NCI-H1694 treated with DMSO at 0.1 percent for 48 hours (cell line): ENCODE measurements at places on chromosomes 7 and 10.
A peak's percentile ranks its signal among the peaks of the same experiment; 100 is the strongest.

GRCh38 chr7:47277321-47277781, 304.6 kb downstream of the TNS3 start:
- DNase-seq, result no peak

DNA sequence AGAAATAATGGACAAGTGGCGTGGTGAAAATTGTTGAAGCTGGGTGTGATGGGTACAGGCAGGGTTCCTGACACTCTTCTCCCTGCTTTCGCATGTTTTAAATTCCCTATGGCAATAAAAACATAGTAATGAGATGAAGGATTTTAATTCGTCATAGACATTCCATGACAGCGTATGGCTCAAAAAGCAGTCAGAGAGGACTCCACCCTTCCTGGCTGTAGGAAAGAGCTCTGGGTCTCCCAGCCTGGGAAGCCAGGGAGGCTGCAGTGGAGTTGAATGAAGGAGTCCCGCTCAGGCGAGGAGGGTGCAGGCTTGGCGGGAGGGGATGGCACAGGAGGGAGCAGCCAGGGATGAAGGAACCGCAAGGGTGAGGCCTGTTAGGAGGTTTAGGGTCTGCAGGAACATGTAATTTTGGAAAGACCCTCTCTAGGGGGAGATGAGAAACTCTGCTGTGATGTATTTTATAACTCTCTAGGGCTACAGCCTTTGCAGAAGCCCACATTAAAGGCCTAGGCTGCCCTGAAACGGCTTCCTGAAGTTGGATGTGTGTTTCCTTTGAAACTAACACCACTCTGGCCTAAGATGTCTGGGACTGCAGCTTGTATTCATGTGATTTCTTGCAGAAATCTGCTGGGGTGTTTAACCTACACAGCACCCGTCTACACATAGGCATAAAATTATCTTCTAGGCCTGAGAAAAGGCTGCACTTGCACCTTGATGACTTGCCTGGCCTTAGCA, 7.6 kb upstream of the LARP4B start:
- DNase-seq, result no peak

DNA sequence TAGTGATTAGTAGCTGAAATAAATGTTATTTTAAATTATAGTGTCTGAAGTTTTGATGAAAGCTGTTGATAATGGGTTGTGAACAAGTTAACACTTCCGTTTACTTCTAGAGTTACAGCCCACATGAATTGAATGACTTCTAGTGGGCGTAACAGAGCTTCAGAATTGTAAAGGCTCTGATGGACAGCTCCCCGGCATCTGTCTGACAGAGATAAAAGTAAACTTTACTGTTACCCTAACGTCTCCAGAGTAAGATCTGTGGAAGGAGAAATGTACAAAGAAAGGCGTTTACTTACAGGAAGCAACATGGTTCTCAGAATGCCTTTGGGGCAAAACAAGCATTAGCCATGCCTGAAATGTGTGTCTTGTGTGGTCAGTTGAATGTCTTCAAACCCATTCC, 124.4 kb downstream of the ADARB2 start:
- DNase-seq, result no peak

DNA sequence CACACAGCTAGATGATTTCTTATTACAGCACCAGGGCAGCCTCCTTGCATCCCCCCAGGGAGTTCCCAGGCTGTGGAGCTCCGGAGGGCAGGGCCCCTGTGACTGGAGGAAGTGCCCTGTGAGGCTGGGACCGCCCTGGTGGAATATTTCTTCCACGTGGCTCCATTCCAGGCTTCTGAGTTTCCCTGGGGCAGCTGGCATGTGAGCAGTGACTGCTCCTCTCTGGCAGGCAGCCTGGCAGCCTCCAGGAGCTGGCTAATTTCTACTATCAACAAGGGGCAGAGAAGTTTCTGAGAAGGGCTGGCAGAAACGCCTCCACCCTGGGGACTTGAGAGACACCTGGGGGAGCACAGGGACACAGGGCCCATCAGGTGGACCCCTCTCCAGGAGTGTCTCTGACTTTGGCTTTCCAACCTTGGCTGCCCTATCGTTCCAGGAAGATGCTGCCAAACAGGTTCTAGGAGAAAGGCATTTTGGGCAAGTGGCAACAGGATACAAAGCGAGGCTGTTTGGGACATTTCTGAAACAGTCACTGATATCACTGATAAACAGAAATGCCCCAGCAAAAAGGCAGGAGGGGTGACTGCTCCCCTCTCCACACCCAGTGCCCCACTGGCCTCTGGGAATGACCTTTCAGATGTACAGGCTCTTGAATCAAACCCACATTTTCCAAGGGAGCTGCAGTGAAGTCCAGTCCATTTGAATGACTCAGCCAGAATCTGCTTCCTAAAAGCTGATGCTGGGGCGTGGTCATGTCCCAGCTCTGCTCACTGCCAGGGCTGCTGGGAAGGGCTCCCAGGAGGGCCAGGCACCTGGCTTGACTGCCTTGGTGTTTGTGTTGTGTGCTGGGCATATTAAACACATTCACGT, 16.1 kb downstream of the MYOF start:
- peak; percentile 73 for DNase-seq

DNA sequence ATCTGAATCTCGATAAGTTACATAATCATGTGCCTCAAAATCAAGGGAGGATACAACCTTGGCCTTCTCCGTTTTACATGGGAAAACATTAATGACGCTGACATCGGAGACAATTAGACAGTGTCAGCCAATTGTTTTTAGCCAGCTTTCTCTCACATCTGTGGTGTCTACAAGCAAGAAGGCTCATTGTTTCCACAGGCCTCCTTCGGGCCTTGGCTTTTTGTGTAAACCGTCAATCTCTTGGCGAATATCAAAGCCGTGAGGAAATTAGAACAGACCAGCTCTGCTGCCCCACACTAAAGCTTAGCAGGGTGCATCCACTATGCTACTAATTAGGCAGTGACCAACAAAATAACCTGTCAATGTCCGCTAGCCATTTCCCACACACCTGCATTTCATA, 43.2 kb downstream of the VAX1 start:
- no peak for DNase-seq

- DNase-seq, result no peak
Measured at GRCh38 chr10:90912854-90913479, 7.9 kb downstream of the ANKRD1 start.

DNA sequence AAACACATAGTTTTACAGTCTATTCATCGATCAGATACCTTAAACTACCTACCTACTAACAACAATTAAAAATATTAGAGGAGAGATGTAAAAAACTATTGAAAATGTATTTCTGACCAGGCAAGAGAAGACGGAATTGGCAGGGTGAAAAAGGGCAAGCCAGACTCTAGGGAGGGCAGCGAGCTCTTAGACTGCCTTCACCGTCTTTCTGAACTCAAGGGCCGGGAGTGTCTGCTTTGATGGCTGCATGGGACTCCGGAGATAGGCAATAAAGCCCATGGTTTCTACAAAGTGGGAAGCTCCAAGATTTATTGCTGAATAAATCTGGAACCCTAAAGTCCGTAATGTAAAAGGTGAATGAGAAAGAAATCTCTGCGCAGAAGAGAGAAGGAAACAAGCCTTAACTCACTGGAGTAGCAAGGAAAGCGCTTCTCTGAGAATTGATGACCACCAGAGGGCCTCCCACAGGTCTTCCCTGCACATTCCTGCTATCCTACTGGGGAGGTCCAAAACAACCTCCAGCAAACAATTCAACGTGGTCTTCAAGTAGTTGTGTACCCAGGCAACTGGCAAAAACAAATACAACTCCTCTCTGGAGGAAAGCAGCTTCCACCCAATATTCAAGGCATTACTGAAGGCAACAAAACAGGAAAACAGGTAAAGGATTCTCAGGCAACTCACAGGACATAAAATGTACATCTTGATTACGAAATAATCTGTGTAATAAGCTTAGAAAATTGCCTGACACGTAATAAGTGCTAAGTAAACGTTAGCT, 181.3 kb downstream of the SDK1 start:
- peak; percentile 27 for DNase-seq

- DNase-seq, result no peak
Measured at GRCh38 chr7:1740214-1740613, 70.1 kb downstream of the ELFN1 start.
